CD8-positive, alpha-beta memory T cell (primary cell): ENCODE measurements at places on chromosomes 12 and 14.
A peak's percentile ranks its signal among the peaks of the same experiment; 100 is the strongest.

GRCh38 chr12:100652488-100652887 is 79.0 kb downstream of the GAS2L3 start:
- DNase-seq, result no peak
- H3K36me3 ChIP-seq, result no peaks in the 10 kb centered on the region
- no peaks in the 10 kb centered on the region for H3K27me3 ChIP-seq

DNA sequence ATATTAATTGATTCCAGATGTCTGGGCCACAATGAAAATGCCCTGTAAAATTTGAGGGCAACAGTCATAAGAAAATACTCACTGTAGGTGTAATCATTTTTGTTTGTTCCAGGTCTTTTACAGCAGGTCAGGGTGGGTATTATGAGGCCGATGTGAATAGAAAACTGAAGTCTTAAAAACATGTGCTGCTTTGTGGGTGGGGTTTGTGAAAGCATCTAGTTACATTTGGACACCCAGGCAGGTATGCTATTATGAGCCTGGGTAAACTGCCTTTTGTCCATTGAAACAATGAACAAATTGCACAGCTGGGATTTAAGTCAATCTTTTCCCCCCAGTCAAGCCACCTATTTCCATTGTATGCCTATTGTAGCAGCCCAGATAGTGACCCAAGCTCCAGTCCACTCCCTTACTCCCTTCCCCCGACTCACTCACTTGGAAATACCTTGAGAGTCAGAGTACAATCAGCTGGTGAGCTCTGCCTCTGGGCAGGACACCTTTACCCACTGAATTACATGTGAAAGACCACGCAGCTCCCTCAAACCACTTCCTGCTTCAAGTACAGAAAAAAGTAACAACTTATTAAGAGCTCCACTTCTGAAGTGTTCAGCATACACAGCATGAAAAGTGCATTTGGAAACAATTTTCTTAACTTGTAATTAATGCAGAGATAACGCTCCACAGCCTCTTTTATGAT is 1.8 kb downstream of the IGF1 start:
- no peaks in the 10 kb centered on the region for H3K36me3 ChIP-seq
- peak; percentile 47 for DNase-seq
- peak overlapping the region; percentile 11 for H3K4me3 ChIP-seq

GRCh38 chr14:61108496-61109141 is 127.6 kb downstream of the SLC38A6 start:
- no peaks in the 10 kb centered on the region for H3K4me1 ChIP-seq
- H3K27me3 ChIP-seq, result no peaks in the 10 kb centered on the region
- H3K4me3 ChIP-seq, result no peak overlapping the region
- no peak for DNase-seq

DNA sequence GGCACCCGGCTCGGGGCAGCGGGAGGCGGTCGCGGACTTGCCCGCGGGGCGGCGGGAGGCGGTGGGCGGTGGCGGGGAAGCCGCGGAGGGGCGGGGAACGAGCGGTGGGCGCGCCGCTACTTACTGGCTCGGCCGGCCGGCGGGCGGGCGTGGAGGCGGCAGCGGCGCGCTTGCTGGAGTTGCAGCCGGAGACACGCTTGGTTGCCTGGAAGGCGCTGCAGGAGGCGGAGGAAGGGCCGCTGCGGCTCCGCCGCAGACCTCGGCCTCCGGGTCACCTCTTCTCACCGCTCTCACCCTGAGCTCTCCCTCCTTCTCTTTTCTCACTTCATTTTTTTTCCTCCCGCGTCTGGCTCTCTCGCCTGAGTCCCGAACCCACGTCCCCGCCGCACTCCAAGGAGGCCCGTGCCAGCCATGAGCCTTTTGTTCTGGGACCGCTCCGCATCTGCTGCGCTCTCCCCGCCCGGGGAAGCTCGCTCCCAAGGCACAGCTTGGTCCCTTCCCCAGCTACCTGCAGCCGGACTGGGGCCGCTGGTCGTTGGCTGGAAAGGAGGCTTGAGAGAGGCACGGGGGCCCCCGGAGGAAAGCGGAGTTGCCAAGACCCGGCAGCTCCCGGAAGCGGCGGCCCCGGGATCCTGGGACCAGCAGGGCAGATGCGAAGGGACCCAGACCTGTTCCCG is 592 bp upstream of the KCNK10 start:
- no peaks in the 10 kb centered on the region for H3K36me3 ChIP-seq
- DNase-seq, result no peak
- H3K27me3 ChIP-seq, result peaks cover 6% of the 10 kb centered on the region
- H3K4me3 ChIP-seq, result no peak overlapping the region
- no peaks in the 10 kb centered on the region for H3K4me1 ChIP-seq

DNA sequence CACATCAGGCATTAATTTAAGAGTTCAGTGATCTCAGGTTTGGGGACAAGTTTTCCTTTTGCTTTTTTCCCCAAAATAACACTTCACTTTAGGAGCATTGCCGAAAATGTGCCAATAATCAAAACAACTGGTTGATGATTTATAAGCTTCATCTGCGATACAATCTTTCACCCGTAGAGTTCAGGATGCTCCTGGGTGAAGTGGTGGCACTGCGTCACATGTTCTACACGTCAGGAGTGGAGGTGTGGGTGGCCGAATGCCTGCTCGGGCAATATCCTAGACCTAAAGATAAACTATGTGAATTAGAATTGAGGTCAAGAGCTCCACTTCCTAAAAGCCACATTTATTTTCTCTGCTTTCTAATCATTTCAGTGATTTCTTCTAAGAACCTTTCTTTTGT is 70.9 kb upstream of the DICER1 start:
- no peak for DNase-seq
- H3K4me1 ChIP-seq, result no peaks in the 10 kb centered on the region
- H3K36me3 ChIP-seq, result no peaks in the 10 kb centered on the region
- H3K27ac ChIP-seq, result no peak overlapping the region
- H3K27me3 ChIP-seq, result peaks cover 4% of the 10 kb centered on the region
- no peak overlapping the region for H3K4me3 ChIP-seq

- H3K4me3 ChIP-seq, result no peak overlapping the region
- H3K36me3 ChIP-seq, result no peaks in the 10 kb centered on the region
- H3K4me1 ChIP-seq, result no peaks in the 10 kb centered on the region
- no peak overlapping the region for H3K27ac ChIP-seq
Observed at GRCh38 chr12:127107744-127108143, 1159.2 kb upstream of the TMEM132C start.

- peak within 1 kb of the TSS; percentile 75 for H3K27ac ChIP-seq
- H3K4me3 ChIP-seq, result peak within 1 kb of the TSS; percentile 84
- peaks cover 56% of the 10 kb centered on the region for H3K4me1 ChIP-seq
- H3K36me3 ChIP-seq, result no peaks in the 10 kb centered on the region
Observed at GRCh38 chr12:122980183-122981035, at the start of gene ARL6IP4. ARL6IP4 (plus strand) TSS chr12:122980681; CDS start chr12:122981140, 459 bp downstream.

- no peak overlapping the region for H3K4me3 ChIP-seq
- no peak overlapping the region for H3K27ac ChIP-seq
- H3K4me1 ChIP-seq, result no peaks in the 10 kb centered on the region
- no peaks in the 10 kb centered on the region for H3K36me3 ChIP-seq
- no peaks in the 10 kb centered on the region for H3K27me3 ChIP-seq
Observed at GRCh38 chr12:100720016-100720654, 74.4 kb upstream of the ANO4 start.

- no peaks in the 10 kb centered on the region for H3K27me3 ChIP-seq
- H3K4me1 ChIP-seq, result peaks cover 79% of the 10 kb centered on the region
- H3K36me3 ChIP-seq, result no peaks in the 10 kb centered on the region
- no peak overlapping the region for H3K4me3 ChIP-seq
Observed at GRCh38 chr14:92579244-92579936, 65.8 kb downstream of the RIN3 start.

DNA sequence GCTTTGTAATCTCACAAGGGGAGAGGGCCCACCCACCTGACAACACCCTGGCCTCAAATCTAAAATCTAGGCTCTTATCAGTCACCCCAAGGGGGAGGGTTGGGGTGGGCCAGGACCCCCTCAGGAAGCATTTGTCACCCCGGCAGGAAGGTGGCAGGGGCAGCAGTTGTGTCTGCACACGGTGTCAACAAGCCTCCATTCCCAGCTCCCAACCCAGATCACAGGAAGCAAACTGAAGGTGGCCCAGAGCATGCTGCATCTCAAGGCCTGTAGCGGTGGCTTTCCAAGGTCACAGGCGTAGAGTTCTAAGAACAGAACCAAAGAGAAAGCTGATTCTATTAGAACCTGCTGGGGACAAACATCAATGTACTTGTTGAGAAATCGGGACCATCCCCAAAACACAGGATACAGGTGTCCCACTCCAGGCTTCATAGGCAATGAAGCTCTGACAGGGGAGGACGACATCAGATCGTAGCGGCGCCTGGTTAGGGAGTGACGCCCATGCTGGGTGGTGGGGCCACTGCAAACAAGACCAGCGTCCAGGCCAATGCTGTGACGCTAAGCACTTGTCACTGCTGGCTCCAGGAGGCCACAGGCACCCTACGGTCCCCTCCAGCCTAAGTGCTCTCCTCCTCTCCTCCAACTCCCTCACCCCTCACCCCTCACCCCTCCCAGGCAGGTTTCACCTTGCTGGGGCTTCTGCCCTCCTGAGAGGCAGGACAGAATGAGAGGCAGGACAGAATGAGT is 52.9 kb downstream of the CCDC88C start:
- no peak overlapping the region for H3K27ac ChIP-seq
- H3K27me3 ChIP-seq, result no peaks in the 10 kb centered on the region
- no peak for DNase-seq
- H3K36me3 ChIP-seq, result no peaks in the 10 kb centered on the region

GRCh38 chr14:75471059-75471458 is 43.2 kb downstream of the JDP2 start:
- H3K4me1 ChIP-seq, result no peaks in the 10 kb centered on the region
- no peak overlapping the region for H3K4me3 ChIP-seq
- no peak for DNase-seq
- H3K36me3 ChIP-seq, result no peaks in the 10 kb centered on the region

DNA sequence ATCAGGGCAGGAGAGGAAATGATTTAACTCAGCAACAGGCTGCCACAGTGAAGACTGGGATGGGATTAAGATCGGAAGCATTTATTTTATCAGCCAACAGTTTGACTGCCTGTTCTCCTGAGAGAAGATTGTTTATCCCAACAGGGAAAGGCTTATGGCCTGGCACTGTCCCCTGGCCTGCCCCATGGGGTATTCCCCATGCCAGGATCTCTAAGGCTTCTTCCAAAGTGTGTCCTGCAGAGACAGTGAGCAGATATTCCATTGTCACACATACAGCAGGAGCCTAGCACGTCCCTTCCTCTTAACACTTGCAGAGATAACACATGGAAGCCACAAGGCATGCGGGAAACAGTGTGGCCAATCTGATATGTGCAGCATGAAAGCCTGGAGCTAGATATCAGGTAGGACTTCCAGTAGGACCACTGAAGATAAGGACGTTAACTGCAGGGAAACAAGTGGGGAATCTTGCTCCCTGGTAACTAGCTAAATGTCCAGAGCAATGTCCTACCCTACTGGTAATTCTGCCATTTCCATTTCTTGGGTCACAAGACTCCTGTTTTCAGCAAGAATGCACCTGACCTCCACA is 48.2 kb downstream of the IQSEC3 start:
- no peak for DNase-seq
- no peak overlapping the region for H3K27ac ChIP-seq
- H3K4me1 ChIP-seq, result peaks cover 5% of the 10 kb centered on the region
- H3K36me3 ChIP-seq, result no peaks in the 10 kb centered on the region
- H3K27me3 ChIP-seq, result no peaks in the 10 kb centered on the region
- no peak overlapping the region for H3K4me3 ChIP-seq

- no peak overlapping the region for H3K4me3 ChIP-seq
- no peaks in the 10 kb centered on the region for H3K27me3 ChIP-seq
- H3K4me1 ChIP-seq, result no peaks in the 10 kb centered on the region
Observed at GRCh38 chr12:15899282-15899870, 11.8 kb upstream of the DERA start.

DNA sequence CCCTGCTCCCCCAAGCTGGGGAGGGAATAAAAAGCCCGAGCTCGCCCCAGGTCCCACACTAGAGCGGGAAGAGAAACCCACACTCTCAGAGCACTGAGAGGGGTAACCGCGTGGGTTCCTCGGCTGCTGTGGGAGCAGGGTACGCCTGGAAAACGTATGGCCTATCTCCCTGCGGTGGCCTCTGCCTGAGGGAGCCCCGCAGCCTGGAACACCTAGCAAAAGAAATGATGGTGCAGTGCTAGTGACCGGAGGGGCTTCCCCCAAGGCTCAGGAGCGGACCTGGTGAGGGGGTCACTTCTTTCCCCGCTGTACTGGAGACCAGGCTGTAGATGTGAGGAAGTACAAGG is 2.5 kb upstream of the OR4N2 start:
- H3K4me1 ChIP-seq, result no peaks in the 10 kb centered on the region
- H3K27me3 ChIP-seq, result no peaks in the 10 kb centered on the region
- no peak overlapping the region for H3K4me3 ChIP-seq
- no peak for DNase-seq
- H3K36me3 ChIP-seq, result no peaks in the 10 kb centered on the region
- no peak overlapping the region for H3K27ac ChIP-seq

DNA sequence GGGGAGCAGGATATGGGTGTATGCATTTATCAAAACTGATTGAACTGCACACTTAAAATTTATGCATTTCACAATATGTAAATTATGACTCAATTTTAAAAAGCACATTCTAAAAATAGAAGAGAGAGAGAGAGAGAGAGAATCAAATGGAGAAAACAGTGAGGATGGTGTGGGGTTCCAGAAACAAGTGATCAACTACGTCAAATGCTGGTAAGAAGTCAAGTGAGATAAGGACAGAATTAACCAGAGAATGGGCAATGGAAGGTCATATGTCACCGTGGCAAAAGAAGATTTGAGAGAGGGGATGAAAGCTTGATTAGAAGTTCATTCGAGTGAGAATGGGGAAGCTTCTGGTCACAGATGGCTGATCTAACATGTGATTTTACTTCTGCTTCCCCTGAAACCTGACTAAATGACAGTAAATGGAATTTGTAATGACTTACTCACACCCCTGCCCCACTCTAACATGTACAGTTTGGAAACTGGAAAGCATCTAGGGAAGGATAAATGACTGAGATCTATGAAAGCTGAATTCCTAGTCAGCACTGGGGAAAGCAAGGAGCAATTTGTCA is 276.5 kb upstream of the AMIGO2 start:
- no peaks in the 10 kb centered on the region for H3K27me3 ChIP-seq
- H3K4me1 ChIP-seq, result peaks cover 44% of the 10 kb centered on the region
- no peak overlapping the region for H3K27ac ChIP-seq
- DNase-seq, result no peak
- H3K36me3 ChIP-seq, result no peaks in the 10 kb centered on the region

DNA sequence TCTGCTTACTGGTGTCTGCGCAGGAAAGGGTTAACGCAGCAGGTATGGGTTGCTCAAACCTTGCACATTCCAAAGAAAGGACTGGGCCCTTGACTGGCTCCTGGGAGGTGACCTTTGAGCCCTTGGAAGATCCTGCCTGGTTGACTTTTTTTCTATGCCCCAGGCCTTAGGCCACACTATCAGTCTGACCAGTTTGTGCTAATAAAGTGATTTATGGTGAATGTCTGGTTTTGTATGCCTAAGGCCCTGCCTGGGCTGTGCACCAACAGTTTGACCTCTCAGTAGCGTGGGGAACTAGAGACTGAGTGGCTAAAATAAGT is 61.4 kb upstream of the SCN8A start:
- no peaks in the 10 kb centered on the region for H3K4me1 ChIP-seq
- no peak overlapping the region for H3K4me3 ChIP-seq
- H3K27ac ChIP-seq, result no peak overlapping the region

- H3K36me3 ChIP-seq, result no peaks in the 10 kb centered on the region
- DNase-seq, result no peak
- no peak overlapping the region for H3K27ac ChIP-seq
- H3K4me3 ChIP-seq, result no peak overlapping the region
- H3K27me3 ChIP-seq, result no peaks in the 10 kb centered on the region
Observed at GRCh38 chr14:74500417-74501134, 7.0 kb downstream of the ISCA2 start.
